Naive thymus-derived CD8-positive, alpha-beta T cell (primary cell): ENCODE measurements at places on chromosomes 3 and 15.

DNA sequence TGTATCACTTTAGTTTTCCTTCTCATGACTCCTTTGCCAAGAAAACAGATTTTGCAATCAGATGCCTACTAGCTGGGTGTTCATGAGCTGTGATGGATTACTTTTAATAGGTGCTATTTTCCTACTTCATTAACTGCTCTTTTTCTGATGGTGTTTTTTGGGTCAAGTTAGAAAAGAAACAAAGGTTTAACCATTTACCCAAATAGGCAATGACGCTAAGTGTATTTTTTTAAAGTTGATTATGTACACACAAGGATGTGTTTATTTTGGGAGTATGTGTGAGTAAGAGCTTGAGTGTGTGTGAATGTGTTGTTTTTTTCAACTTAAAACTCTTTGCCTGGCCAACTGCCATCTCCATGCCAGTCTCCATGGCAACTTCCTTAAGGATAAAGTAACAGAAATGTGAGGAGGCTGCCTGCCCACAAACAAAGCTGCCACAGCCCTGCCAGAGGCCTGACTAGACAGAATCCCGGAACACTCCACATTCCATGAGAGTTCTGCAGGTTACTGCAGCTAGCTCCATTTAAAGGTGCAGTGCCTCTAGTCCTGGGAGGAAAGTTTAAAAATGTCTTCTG, 215.6 kb upstream of the RBMS3 start:
- no peak for DNase-seq

DNA sequence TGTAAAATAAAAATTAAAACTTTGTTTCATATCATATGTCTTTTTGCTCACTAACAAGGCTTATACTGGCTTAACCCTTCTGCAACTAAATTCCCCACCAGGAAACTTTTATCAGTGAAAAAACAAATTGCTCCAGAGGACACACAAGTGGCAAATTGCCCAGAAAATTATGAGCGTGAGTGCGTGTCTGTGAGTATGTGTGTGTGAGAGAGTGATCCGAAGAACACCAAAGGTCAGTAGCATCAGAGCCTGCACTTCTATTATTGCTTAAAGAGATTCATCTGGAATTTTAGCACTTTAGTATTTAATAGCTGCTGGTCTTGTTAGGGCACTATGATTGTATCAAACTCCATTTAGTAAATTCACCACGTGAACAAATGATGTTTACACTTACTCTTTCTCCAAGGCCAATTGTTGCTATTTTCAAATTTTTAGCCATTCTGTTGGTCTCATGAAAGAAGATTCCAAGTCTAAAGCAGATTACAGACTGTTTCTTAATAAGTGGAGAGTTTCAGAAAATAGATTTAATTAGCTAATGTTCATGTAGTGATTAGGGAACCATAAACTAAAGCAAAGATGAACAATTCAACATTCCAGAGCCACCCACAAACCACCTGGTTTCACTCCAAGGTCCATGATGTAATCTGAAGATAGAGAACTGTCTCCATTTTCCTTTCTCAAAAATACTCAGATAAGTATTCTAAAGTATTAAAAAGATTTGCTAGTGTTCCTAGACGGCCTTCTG, 91.1 kb upstream of the IL12A start:
- DNase-seq: no peak

GRCh38 chr3:135226057-135226456, 431.0 kb downstream of the EPHB1 start:
- no peak for DNase-seq

DNA sequence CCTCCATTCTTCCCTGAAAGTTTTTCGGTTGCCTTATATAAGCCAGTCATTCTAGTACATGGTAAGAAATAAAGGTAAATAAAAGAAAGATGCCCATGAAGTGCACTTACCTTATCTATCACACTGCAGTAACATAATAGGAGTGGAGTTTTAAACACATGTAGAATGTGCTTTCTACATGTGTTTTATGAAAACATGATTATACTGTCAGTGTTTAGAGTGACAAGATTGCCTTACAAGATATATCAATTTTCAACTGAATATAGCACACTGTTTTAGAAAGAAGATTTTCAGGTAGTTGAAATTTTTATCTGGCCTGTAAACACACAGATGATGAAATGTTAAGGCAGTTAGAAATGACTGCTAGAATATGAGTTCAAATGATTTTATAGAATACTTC, 219.6 kb downstream of the EPHA3 start:
- no peak for DNase-seq

DNA sequence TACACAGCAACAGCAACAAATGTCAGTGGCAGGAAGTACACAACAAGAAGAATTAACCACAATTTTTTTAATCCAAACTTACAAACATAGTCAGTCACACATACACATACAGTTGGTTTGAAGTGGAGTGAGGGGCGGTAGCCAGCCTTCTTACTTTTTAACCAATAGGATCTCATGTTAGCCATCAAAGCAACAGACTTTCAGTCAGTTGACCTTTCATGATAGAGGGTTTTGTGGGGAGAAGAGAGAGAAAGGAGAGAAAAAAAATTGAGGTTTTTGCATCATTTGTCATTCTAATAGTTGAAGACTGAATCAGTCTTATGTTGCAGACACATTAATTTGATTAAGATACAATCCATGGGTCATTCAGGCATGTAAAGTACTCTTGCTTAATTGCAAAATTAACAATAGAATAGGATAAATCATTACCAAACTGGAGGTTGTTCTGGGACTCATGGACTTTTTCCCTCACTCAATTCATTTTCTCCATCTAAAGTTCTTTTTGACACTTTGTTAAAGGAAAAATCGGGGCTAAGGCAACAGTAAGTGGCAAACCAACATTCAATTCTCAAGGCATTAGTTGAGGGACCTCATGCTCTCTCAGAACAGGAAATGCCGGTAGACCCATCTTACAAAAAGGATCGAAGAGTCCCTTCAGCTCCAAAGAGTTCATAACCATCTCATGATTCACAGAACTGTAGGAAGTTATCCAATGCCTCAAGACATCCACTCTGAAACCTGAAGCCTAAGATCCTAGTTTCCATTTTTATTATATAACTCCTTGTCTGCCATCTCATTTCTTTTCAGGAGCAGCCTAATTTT, 159.5 kb upstream of the LPP start:
- no peak for DNase-seq

GRCh38 chr15:29312387-29312786, 42.8 kb upstream of the NSMCE3 start:
- no peak for DNase-seq

- no peak for DNase-seq
Observed at GRCh38 chr3:181493423-181493822, 218.3 kb upstream of the SOX2 start.

DNA sequence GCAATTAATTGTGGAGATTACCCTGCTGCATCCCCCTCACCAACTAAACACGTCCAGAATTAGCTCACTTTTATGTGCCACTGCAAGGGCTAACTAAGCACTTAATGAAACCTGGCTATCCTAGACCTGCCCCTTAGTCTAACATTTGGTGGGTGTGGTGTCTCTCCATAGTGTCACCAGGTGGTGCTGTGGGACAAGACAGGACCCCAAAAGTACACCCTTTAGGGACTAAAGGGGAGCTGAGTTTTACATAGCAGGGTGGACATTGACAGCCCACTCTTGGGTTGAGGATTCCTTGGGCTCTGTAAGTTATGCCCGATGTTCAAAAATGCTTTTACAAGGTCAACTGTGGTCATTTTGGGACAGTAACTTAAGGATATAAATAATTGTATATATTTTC, 5.7 kb downstream of the DUT start:
- no peak for DNase-seq

DNA sequence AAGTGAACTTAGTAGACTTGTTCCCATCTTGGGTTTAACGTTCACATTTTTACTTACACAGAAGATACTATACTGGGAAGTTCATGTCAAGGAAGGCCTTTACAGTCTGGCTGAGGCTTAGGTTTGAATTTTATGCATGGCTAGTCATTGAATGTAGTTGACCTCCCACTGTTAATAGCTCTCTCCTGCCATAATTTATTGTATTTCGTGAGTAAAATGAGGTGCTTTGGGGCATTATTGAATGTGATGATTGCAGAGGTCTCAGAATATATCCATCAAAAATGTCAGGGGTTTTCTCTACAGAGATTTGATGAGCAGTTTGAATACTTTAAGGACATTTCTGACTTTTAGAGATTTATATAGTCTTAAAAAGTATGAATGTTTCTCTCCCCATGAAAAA, 356.6 kb upstream of the GRM7 start:
- no peak for DNase-seq

DNA sequence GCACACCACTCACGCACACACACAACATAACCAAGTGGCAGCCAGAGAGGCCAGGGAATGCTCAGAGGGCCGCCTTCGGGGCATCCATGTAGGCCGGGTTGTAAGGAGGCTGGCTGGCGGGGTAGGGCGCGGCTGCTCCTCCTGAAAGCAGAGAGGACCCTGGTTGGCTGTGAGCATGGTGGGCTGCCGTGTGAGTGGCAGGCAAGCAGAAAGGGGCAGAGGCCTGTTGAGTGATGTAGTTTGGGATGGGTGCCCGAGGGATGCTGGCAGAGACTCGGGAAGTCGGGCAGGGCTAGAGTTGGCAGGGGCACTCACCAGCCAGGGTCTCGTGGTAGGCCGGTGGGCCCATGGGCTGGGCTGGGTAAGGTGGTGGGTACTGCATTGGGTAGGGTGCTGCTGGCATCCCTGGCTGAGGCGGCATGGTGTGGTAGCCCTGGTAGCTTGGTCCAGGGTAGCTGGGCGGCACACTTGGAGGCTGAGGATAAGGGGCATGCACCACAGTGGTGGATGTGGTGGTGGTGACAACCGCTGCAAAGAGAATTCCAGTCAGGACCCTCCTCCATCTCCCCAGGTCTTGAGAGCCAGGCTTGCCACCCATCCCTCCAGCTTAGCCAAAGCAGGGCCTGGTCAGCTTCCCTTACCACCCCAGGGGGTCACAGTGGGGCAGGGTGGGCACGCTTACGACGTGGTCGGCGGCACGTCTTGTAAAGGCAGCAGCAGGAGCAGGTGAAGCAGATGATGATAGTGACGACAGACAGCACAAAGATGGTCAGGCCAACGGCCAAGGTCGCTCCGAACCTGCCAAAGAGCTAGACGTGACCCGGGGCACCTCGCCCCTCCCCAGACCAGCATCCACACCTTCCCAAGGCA, 22.7 kb downstream of the ATRIP start:
- DNase-seq: no peak

DNA sequence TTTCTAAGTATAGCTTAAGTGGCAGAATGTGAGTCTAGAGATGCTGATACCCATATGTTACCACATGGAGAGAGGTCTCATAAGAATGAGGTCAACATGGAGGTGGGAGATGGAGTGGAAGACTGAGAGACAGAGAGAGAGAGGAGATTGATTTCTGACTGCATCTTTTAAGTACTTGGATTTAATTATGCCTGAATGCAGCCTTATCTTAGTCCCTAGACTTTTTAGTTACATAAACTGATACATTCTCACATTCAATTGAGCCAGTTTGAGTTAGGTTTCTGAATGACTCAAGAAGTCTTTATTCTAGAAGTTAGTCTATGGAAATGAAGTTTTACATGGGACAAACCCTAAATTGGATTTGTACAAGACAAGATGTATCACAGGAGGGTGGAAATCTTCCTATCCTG, 58.5 kb upstream of the TNFSF10 start:
- no peak for DNase-seq

DNA sequence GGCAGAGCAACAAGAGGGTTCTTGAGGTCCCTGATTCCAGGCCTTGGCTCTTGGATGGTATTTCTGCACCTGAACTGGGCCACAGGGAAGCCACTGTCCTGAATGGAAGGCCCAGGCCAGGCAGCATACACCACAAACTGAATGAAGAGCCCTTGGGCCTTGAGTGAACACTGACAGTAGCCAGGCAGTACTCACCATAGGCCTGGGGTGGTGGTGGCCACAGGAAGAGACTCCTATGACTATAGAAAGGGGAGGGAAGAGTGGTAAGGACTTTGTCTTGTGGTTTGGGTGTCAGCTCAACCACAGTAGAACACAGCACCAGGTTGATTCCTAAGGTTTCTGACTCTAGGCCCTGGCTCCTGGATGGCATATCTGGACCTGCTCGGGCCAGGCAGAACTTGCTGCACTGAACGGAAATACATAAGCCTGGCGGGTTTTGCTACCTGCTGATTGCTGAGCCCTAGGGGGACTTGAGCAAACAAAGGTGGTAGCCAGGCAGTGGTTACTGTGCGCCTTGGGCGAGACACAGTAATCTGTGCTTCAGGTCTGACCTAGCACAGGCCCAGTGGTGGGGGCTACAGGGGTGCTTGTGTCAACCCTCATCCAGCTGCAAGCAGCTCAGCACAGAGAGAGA, 241.4 kb downstream of the ISL2 start:
- DNase-seq: no peak

DNA sequence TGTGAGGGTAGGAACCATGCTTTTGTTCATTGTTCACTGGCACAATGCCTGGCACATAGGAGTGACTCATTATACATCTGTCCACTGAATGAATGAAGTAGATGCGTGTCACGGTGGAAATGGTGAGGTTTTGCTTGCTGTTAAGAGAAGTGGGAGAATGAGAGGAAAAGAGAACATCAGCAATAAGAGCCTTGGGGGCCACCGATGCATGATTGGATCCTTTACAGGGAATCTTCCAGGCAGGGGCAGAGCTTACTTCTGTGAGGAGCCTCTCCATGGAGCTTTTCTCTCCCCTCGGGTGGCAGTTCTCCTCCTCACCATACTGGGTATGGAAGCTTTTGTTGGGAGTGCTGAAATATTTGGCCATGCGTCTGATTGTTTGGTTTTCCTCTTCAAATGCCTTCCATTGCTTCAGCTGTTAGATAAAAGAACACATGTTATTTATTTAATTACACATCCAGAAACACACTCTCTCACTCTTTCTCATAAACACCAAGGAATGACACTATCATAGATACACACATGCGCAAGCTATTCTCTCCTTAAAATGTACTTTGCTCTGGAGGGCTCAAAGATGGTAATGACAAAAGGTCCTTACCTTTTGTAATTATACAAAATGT, 78.9 kb upstream of the GSK3B start:
- DNase-seq: no peak
